Activated CD4-positive, alpha-beta T cell treated with anti-CD3 and anti-CD28 coated beads, Interleukin-2, amount 50 U/mL, for 4 hours (primary cell): ENCODE measurements at places on chromosomes 7 and 10.

DNA sequence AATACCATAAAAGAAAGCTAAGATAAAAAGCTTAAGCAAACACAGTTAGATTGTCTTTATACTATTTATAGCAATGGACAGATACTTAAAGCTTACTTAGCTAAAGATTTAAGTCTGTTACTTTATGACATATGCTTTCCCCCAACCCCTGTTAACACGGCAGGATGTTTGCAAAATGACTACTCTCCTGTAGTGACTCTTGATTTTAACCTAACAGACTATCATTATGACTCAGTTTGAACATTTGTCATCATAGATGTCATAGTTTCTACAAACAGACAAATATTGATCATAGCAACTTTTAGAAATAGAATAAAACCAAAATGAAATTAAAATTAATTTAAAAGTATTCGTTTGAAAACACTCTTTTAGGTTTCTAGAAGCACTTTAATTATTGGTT, 7.8 kb upstream of the COMMD3 start:
- DNase-seq: no peak

- no peak for DNase-seq
Observed at GRCh38 chr7:38554586-38554985, 76.6 kb downstream of the AMPH start.

GRCh38 chr7:22184549-22185199, 172.3 kb downstream of the RAPGEF5 start:
- no peak for DNase-seq

GRCh38 chr10:76453997-76454396, 1022.6 kb downstream of the LRMDA start:
- no peak for DNase-seq

DNA sequence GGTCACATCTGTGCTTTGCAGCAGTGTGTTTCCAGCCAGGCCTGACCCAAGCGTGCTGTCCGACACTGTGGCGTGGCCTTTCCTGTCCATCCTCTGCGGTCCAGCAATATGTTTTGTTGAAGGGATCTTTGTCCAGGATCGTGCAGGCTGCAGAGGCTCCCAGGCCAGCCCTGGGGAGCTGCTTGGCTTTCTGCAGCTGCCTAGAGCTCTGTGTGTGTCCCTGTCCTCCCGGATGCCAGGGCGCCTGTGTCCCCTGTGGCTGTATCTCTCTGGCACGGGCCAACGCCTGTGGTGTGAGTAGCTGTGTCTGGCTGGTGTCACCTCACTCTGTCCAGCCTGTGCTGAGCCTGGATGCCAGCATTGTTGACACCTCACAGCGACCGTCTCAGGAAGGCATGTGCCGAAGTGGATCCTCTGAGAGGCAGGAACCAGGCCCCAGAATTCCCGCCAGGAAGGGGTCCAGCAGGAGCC, 94.5 kb downstream of the INPP5A start:
- no peak for DNase-seq

DNA sequence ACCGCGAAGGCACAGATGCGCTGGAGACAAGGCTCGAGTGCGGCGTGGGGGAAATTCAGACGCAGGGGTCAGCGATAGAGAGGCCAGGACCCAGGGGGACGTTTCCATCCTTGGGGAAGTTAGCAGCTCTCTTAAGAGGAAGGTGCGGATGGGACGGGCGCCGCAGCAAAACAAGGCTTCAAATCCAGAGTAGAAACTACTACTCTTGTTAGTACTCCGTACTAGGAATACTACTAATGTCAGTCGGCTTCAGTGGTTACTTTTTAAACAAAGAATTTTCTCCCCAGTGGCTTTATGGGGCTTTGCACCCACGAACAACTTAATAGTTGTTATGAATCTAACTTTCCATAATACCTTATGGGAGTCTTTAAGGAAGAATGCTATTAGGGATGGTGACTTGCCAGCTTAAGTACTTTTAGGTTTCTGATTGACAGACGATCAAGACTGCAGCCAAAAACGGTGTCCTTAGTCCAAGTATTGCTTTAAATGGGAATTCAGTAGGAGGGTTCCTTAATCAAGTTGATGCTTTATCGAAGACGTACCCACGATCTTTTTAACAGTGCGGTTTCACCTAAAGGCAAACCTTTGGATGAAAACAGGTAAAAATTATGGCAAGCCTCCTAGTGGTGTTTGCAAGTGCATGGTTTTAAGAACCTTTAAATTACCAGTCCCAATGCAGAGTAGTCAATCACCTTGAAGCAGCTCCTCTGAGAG, 812 bp upstream of the IDE start:
- DNase-seq: no peak

DNA sequence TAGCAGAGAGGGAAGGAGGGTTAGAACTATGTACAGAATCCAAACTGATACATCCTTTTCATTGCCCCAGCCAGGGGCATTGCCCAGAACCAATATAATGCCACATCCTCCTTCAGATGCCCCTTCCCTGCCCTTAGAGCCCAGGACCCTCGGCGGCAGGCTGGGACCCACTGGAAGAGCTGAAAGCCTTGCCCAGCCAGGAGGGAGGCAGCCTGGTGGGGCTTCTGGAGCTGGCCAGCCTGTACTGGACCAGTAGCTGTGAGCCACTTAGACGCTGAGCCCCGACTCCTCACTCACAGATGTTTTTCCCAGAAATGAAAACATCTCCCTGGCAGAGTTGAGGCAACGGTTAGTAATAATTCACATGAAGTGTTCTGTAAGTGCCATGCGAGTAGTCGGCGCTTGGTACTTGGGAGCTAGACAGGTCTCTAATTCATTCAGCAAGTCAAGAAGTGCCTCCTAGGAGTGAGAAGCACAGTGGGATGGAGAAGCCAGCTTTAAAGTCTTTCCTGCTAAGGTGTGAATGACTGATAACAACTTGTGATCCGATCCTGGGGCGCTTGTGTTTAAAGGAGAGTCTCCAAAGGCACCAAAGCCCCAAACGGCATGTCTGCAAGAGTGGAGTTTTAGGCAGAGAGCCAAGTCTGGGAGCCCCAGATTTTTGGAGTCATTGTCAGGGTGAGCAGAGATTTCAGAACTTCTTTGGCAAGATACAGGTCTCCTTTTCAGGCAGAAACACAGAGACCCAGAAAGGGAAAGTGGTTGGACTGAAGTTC, 9.8 kb downstream of the VSIR start:
- no peak for DNase-seq
